Cardiac fibroblast (primary cell): ENCODE measurements at places on chromosomes 11 and 22.
A peak's percentile ranks its signal among the peaks of the same experiment; 100 is the strongest.

GRCh38 chr11:44189986-44190882 lies 94.8 kb downstream of the EXT2 start:
- no peak for DNase-seq

DNA sequence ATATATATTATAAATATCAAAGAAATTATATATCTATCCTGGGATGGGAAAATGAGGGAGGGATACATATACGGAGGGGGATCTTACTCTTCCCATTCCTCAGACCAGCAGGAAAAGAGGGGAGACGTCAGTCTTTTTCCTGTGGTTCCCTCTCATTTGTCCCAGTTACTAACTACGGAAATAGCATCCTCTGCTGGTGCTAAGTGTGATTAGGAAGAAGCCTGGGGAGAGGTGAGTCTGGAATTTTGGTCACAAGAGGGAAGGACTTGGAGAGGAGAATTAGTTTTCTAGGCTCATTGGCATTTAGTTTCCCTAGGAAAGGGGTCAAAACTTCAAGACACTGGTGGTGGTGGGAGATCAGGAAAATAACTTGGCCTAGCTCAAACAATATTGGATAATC lies 11.6 kb downstream of the MED19 start:
- no peak for DNase-seq

DNA sequence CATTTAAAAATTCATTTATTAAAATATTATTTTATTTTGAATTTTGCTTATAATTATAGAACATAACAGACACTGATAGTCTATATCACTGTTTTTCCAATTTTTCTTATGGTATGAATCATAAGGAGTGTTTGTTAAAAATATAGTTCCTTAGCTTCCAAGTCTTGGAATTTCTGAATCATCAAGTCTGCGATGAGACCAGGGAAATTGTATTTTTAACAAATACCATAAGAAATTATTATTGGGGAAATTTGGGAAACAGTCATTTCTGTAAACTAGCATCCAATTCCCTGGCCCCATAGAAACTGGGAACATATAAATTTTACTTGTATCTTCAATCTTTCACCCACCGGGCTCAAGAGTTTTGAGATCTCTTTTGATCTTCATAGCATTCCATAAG lies 38.0 kb upstream of the PICALM start:
- peak; percentile 61 for DNase-seq

- DNase-seq, result peak; percentile 61
Measured at GRCh38 chr22:42969348-42969975, 45.5 kb downstream of the PACSIN2 start.

- no peak for DNase-seq
Measured at GRCh38 chr11:95652002-95652472, 137.5 kb downstream of the FAM76B start.

- no peak for DNase-seq
Measured at GRCh38 chr11:78649361-78650215, 74.9 kb upstream of the NARS2 start.

DNA sequence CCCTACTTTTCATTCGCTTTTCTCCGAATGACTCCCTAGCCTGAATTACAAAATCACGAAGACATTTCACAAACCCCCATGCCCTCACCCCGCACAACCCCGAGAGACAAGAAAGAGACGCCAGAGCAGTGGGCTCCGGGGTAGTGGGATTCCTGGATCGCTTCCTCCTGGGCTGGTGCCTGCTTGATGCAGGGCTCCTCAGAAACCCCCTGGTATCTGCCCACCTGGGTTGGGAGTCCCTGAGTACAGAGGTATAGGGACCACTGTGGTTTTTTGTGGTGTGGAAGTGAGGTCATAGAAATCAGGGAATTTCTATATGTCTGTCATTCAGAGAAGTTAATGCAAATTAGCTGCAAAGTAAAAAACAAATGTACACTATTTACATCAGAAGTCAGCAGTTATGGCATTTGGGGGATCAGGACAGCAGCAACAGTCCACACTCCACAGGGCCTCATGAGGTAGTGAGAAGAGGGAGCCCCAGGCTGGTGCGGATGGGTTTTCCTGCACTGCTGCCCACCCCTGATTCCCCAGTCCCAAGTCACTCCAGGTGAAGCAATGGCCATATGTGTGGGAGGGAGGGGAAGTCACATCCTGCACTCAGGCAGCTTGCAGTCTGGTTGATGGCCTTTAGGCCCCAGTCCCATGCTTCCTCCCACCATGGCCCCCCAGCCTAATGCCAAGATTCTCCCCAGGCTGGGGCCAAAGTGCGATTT lies 39.6 kb downstream of the BUD13 start:
- DNase-seq, result no peak

GRCh38 chr22:37161443-37161842 lies 11.7 kb upstream of the IL2RB start:
- no peak for DNase-seq

- no peak for DNase-seq
Measured at GRCh38 chr11:119691701-119692539, 37.1 kb downstream of the NECTIN1 start.

DNA sequence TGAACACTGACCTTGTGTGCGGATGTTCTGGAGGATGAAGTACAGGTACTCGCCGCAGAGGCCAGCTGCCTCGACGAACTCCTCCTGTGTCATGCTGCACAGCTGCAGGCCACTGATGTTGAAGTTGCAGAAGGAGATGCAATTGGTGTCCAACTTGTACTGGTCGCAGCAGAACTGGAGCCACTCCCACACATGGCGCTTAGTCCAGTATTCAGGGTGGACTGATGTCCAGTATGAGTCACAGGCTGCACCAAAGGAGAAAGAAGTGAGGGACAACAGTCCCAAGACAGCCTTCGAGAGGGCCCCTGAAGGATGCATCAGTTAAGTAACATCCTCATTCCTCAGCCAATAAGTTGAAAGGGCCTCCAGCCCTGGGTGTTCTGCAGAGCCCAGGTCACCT lies 20.1 kb downstream of the ELF5 start:
- DNase-seq, result no peak

- DNase-seq, result peak; percentile 75
Measured at GRCh38 chr11:33912405-33913361, 20.8 kb upstream of the LMO2 start.

GRCh38 chr11:67776852-67777520 lies 102.6 kb upstream of the ALDH3B2 start:
- DNase-seq, result no peak

DNA sequence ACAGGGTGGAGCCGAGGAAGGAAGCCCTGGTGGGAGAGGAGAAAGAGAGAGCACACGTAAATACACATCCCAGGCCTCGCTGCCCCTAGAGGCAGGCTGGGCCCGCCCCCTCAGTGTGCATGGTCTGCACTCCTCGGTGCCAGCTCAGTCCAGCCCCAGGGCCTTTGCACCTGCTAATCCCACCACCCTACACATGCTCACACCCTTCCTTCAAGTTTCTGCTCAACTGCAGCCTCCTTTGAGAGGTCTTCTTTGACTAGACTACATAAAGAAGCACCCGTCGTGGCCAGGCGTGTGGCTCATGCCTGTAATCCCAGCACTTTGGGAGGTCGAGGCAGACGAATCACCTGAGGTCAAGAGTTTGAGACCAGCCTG lies 5.5 kb downstream of the IL2RB start:
- DNase-seq, result no peak

DNA sequence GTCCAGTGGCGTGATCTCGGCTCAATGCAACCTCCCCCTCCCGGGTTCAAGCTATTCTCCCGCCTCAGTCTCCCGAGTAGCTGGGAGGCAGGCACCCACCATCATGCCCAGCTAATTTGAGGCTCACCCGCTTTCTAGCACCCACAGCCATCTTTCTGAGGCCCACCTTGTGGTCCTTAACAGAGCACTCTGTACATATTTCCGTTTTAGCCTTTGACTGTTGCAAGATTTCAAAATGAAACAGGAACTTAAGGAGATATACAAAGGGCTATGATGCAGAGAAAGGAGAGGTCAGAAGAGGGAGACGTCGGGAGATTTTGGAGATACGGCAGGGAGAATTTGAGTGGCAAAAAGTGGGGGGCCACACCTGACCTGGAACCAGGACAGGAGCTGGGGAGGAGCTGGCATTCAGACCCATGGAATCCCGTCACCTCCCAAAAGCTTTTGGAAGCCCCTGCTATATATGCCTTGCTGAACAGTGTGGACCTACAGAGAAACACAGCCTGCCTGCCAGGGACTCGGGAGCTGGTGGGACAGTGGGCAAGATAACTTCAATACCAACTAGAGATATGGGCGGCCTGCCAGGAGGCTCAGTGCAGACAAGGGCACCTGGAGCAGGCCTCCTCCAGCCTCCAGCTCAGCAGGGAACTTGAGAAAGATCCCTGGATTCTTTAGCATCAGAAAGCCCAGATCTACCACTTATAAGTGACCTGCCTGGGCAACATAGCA lies 8.0 kb upstream of the CLCF1 start:
- DNase-seq, result no peak

- DNase-seq, result no peak
Measured at GRCh38 chr11:35206616-35207015, 67.6 kb downstream of the CD44 start.

DNA sequence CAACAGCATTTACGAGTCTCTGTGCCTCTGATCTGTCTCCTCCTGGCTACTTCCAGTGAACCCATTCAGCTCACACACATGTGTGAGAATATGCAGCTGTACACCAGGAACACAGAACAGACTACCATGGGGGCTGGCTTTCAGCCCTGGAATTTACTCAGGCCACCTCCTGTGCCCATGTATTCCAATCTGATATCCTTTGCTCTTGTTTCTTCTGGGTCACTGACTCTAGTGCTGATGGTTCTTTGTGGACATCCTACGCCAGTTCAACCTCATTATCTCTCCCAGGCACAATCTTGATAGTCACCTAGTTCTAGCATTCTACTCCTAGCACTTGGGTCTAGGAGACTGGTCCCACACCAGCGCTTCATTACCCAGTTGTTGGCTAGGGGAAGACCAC lies 23.0 kb upstream of the ZC3H12C start:
- no peak for DNase-seq

GRCh38 chr22:37455896-37456295 lies 28.6 kb upstream of the ELFN2 start:
- DNase-seq, result peak; percentile 22

- no peak for DNase-seq
Measured at GRCh38 chr22:17243524-17243923, 24.3 kb upstream of the ADA2 start.

DNA sequence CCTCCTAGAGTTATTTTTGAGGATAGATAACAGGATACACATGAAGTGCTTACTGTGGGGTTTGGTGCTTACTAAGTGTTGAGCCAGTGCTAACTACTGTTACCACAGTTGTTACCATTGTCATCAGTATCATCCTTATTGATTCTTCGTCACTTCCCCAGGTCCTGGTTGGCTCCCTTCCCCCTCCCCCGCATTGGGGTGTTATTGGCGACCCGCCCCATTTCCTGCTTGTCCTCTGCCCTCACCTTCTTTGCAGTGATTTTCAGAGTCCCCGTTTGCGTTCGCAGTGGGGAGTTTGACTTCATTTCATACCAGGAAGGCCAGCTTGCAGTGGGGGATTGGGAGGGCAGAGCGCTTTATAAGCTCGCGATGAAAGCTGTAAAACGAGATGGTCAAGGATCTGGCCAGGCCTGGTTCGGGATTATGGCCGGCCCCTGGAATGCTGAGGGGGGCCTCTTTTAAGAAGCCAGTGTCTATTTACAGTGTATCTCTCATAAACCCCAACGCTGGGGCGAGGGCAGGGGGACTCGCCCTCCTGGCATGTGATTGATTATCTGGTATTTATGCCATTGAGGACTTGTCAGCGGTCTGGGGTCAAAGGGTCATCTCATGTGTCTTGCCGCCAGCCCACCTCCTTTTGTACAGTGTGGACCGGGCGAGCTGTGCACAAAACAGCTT lies 84.6 kb upstream of the NNMT start:
- no peak for DNase-seq

DNA sequence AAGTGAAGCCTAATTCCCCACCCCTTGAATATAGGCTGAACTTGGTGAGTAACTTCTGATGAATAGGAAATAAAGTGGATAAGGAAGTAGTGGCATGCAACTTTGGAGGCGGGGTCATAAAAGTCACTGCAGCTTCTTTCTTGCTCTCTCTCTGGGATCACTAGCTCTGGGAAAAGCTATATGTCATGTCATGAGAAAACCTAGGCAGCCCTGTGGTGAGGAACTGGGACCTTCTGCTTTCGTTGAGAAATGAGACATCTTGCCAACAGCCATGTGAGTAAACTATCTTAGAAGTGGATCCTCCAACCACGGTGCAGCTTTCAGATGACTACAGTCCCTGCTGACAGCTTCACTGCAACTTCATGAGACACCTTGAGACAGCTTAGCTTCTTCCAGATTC lies 15.7 kb downstream of the ZNF214 start:
- peak; percentile 72 for DNase-seq

- no peak for DNase-seq
Measured at GRCh38 chr11:98431463-98432359, 589.0 kb upstream of the CNTN5 start.

DNA sequence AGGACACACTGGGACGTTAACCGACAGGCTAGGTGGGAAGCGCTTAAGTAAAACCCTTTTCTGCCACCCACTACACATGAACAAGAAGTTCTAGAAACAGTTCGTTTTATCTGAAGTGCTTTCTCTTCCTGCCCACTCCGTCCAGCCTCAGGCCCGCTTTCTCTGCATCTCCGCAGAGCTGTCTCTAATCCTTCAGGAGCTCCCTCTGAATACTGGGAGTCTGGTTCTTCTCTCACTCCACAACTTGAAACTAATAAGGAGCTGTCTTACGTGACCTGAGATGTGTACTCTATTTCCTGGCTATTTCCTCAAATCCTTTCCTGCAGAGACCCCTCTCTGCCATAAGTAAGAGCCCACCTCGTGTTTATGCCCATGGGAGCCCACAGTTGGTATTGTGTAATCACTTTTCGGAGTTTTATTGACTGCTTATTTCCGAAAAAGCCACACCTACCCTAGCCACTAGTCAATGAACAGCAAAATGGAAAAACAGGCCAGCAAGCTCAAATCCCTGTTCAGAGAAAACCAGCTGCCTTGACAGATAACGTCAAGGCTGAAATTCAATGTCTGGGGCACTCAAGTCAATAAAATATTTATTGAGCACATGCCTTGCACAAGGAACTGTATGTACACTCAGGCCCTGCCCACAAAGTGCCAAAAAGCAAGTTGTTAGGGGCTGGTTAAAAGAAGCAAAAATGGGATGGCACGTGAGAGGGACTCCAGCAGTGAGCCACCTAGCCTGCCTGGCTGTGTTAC lies 4.9 kb downstream of the PC start:
- DNase-seq, result no peak

- peak; percentile 38 for DNase-seq
Measured at GRCh38 chr11:83070731-83071566, 748 bp downstream of the RAB30 start.

DNA sequence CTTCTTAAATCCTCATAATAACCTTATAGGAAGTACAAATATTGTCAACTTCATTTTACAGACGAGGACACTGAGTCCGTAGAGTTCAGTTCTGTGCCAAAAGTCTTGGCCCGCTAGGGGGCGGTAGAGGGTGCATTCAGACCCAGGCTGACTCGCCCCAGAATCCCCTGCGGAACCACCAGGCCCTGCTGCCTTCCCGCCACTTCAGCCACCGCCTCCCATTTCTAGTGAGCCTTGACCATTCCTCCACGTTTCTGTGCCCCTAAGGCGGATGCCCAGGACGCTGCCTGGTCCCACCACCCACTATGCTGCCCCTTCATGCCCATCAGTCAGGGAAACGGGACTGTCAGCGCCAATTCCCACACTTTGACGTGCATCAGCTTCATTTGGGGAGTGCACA lies 19.1 kb downstream of the SYT13 start:
- no peak for DNase-seq
